ENCODE measurements at places on chromosomes 12 and 14. TPM values are rescaled to one million over a fixed set of nuclear protein-coding genes. Genes with fewer than 3 reads are reported as not detected.

Gene ZNF140
- polyA plus RNA-seq = 14.9 TPM

Gene CBX5
- 6.5 TPM for polyA plus RNA-seq

Gene PRR4
- 3.0 TPM for polyA plus RNA-seq

Gene KRT77
- polyA plus RNA-seq = not detected

Gene SYCP3
- 0.23 TPM for polyA plus RNA-seq

Gene BRF1
- 31.5 TPM for polyA plus RNA-seq

Measured in spleen (tissue), 13 donors.